ENCODE measurements at places on chromosomes 1 and 21.

GRCh38 chr1:8879922-8880676 lies 1.6 kb upstream of the ENO1 start:
- DNase-seq, result peak; percentile 48

DNA sequence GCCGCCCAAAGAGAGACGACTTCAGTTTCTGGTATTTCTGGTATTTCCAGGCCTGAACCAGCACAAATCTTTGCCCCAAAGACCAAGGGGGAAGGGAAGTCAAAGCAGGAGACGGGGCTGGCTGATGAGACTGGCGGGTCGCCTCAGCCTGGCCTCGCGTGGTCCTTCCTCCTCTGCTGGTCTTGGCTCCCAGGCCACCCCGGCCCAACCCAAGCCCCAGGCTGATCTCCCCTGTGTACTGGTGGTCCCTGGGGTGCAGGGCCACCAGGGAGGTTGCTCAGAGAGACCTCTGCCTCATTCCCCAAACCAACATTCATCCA lies 19.9 kb downstream of the WNT4 start:
- no peak for DNase-seq

- no peak for DNase-seq
Measured at GRCh38 chr1:245986404-245987218, 520.5 kb downstream of the SMYD3 start.

DNA sequence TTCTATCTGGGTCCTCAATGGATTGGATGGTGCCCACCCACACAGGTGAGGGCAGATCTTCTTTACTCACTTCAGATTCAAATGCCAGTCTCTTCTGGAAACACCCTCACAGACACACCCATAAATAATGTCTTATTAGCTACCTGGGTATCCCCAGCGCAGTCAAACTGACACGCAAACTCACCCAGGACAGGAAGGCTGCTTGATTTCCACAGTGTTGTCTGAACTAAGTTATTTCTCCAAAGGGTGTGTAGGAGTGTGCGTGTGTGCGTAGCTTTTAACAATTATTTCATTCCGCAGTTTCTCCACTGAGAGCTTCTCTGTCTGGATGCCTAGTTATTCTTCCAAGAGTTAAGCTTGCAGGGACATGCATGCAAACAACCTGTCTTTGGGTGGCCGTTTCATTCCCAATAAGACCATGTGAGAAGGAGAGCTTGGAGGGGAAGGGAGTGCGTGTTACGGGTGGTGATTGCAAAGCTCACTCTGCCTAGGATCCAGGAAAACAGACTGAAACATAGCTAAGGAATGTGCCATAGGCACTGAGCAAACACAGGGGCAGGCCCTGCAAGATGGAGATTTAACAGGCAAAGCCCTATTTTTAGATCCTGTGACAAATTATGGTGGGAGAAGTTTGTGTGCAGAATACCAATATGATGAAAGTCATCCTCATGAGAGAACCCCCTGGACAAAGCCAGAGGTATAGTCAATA lies 269.7 kb downstream of the DYRK1A start:
- no peak for DNase-seq

DNA sequence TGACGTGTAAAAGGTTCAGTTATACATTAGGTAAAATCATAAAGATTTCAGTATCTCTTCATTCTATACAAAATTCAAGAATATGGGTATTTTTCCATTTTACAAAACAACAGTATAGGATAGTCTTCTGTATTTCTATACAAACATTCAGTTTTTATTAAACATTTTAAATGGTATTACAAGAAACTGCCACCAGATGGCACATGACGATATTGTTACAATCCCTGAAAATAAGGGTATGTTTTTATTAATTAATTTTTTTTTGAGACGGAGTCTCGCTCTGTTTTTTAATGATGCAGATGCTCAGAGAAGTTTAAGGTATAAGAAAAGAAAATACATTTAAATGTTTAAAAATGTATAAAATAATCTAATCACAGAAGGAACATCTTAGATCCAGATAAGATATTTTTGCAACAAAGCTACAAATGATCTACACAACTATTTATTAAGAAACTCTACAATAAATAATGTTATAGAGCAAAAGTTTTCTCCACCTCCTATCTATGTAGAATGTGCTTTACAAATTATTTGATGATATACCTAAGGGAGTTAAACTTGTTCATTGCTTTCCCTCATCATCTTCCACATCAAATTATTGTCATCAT lies 23.5 kb upstream of the RSBN1 start:
- no peak for DNase-seq

DNA sequence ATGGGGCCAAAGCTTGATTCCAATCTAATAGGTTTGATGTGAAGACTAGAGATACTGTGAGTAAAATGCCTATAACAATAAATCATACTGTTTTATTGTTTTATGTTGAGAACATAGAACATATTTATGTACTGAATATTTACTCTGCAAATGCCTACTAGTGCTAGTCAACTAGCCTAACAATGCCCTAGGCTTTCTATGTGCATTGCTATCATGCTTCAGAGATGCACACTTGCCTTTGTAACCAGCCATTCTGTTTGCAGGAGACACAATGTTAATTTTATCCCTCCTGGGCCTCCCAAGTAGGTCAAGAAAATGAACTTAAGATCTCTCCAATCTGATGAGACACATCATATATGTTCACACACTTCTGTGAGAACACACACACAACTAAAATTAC lies 530.8 kb upstream of the BEND5 start:
- no peak for DNase-seq

DNA sequence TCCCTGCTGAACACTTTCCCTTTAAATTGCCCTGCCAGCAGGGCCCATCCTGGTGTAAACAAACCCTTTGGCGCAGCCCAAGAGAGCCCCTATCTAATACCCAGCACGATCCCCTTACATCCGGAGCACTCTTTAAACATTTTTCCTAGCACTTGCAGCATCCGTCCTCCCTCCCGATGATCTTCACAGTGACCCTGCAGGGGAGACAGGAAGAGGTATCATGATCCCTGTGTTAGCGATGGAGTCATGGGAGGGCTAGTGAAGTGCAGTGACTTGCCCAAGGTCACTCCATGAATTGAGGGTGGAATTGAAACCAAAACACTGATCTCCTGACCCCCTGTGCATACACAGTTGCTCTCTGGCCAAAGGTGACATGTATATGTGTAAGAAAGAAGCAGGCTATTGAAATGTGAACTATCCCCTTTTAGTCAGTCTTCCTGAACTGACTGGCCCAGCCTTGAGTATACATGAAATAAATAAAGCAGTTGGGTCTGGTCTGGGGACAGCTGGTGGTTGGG lies 9.8 kb upstream of the KCNQ4 start:
- DNase-seq, result no peak

DNA sequence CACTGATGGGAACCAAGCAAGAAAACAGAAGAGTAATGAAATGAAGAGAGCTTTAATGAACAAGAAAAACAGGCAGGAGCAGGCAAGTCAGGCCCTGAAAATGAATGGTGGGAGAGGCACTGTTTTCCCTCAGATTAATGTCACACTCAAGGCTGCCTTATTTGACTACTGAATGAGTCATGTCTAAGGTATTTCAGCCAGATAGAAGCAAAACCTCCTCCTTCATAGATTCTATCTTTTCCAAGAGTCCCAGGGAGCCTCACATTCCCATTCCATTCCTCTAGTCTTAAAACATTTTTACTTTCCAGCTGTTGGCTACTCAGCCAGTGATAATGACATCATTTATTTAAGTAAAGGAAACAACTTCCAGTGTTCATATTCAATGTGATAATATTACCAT lies 228.4 kb upstream of the NRIP1 start:
- no peak for DNase-seq

DNA sequence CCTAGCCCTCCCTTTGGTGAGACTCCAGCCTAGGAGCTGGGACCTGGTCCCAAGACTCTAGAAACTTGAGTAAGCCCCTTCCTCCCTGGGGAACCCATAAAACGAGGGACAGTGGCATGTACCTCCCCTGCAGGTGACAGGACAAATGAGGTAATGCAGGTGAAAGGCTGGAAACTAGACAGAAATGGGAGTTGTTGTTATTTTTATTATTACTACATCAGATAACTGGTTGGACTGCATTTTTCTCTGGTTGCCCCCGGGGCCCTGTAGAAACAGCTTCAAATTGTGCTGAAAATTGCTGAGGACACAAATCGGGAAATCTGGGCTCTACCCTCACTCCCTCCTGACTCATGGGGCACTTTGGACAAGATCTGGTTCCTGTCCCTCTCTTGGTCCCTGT lies 132.3 kb upstream of the WNT4 start:
- no peak for DNase-seq

DNA sequence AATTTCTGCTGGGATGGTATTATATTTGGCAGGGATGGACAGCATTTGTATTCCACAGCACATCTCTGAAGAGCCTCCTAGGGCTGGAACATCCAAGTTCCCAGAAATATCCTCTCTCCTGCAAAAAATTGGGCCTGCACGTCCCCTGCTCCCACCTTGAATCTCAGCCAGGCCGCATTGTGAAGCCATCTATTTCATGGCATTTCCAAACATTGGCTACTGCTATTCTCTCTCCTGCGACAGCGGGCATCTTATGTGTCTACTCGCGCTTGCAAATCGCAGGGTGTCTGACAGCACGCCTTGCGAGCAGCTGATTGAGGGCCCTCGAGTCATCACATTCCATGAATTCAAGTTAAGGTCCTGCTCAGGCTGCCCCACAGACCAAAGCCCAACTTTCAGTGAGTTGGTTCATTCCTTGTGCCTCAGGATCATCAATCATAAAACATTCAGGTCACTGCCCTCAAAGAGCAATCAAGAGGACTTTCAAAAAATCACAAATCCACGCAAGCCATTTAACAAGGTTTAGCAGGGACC lies 15.8 kb downstream of the RGS8 start:
- no peak for DNase-seq

DNA sequence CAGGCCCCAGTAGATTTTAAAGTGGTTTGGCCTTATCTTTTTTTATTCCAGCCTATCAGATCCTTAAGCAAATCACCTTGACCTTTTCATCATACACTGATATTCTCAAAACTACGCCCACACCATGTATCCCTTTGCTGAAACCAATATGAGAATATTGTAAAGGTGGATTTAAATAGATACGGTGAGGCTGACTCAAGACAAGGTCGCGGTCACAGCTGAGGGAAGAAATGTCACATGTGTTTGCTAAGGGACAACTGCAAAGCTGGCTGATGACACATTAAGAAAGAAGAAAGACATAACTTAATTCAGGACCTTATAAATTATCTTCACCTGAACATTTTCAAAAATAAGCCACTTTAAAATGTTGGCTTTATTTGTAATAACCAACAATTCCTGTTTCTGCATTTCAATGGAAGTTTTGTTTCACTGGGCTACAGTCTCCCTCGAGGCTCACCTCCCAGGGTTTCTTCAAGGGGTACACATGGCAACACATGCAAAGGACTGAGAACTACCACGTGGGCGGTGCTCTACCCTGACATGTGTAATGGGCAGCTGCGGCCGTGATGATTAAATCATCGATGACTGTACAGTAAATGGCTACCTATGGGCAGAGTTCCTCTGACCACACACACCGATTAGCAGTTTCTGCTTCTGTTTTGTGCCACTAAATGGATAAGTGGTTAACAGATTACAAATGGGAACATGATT lies 189.5 kb downstream of the SIPA1L2 start:
- no peak for DNase-seq

- DNase-seq, result peak; percentile 87
Measured at GRCh38 chr1:30852026-30852425, 56.5 kb downstream of the SDC3 start.

DNA sequence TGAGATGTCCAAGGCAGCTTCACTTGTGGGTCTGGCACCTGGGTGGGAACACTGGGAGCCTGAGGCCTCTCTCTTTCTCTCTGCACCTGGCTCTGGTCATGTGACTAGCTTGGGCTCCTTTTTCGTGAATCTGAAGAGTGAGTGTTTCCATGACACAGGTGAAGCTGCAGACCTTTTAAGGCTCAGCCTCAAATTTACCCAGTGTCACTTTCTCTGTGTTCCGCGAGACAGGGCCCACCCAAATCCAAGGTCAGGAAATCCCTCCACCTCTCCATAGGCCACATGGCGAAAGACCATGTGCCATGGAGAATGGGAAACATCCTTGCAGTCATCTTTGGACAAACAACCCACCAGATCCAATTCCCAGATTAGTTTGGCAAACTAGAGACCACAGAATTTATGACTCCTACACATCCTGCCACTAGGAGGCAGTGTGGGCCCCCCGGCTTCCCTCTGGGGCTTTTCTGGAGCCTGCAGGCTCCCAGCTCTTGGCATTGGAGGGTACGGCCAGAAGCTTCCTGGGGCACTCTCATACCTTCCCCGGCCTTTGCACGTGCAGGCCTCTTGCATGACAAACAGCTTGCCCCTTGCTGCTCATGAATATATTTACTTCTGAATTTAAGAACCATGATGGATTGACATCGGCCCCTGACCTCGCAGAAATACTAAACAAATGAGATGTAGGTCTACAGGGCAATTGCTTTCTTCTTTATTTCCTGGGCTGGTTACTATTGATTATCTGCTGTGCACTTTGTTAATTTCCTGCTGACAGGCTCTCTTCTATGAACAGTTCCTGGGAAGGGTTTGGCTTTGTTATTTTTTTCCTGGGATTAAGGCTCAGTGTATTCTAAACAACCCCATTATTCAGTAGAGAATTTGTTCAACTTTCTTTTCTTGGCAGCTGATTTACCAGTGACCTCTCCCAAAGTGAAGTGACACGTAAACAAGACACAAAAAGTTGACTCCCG lies 180.7 kb downstream of the KAZN start:
- DNase-seq, result peak; percentile 33

DNA sequence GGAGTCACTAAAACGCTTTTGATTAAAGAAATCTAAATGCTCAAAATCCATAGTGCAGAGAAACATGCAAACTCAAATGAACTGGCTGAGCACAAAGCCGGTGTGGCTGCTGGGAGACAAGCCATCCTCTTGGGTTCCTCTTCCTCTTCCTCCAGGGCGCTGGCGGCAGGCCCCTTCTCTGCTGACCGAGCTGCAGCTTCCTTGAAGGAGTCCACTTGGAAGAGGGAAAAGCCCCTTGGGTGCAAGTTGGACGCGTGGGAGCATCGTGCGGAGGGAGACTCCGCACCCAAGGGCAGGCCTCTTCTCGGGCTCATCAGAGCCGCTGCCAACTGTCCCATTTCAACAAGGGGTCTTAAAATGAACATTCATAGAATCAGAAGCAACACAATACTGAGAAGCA lies 7.9 kb downstream of the CCNL2 start:
- peak; percentile 15 for DNase-seq

DNA sequence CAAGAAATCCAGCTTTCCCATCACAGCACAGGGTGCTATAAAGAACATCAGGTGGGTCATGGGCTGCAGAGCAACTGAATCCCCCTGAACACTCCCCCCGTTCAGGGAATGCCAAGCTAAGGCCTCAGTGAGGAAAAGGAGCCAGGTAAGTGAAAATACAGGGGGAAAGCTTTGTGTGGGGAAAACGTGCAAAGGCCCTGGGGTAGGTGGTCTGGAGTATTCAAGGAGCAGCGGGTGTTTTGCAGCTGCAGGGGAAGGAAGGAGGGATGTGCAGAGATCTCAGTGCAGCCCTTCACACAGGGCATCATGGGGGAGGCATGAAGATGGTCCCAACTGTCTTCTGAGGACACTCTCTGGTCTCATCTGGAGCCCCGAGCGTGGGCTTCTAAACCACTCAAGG lies 119.2 kb downstream of the ETS2 start:
- no peak for DNase-seq

- DNase-seq, result no peak
Measured at GRCh38 chr1:217211486-217211885, 419.4 kb downstream of the GPATCH2 start.
